OCI-M1 (cell line): ENCODE measurements at places on chromosomes 13 and 19.

- DNase-seq, result no peak
Observed at GRCh38 chr19:41455936-41456335, 13.0 kb downstream of the ERICH4 start.

- no peak for DNase-seq
Observed at GRCh38 chr13:90321281-90321931, 1026.1 kb upstream of the MIR17HG start.

- no peak for DNase-seq
Observed at GRCh38 chr13:111622051-111622531, 301.6 kb downstream of the TEX29 start.

- DNase-seq, result no peak
Observed at GRCh38 chr13:30331331-30331771, 24.0 kb upstream of the KATNAL1 start.

DNA sequence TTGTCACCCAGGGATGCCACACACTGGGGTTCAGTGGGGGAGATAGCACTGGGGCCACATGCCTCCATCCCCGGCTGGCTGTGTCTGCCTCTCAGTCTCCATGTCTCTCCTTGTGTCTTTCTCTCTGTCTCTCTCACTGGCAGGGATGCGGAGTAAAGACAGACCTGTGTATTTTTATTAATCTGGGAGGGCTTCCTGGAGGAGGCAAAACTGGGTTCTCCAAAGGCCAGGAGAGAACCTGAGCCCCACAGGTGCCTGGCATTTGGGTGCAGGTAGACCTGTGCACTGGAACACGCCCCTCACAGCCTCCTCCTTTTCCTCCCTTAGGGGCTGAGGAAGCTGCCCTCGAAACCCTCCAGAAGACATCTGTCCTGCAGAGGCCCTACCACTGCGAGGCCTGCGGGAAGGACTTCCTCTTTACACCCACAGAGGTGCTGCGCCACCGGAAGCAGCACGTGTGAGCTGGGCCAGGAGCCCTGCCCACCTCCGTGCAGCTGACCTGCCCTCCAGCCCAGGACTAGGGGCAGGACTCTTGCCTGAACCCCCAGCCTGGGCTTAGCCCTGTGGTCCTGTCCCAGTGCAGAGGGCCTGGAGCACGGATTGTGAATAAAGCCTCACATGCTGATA, 32.7 kb downstream of the DHX34 start:
- DNase-seq, result no peak

DNA sequence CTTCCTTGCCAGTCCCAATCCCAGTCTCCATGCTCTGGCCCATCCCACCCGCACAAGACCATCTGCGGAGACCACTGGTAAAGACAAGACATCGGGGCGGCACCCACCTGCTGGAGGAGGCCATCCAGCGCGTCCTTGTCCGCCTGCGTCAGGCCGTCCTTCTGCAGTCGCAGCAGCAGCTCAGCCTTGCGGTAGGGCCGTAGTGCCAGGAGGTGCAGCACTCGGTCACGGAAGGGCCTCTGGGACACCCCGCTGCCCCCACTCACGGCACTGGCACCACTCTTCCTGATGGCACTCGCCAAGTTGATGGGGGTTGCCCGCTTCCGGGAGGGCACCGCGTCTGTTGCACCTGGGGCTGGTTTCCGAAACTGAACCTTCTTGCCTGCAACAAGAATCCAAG, 23.5 kb upstream of the ISYNA1 start:
- DNase-seq, result no peak

DNA sequence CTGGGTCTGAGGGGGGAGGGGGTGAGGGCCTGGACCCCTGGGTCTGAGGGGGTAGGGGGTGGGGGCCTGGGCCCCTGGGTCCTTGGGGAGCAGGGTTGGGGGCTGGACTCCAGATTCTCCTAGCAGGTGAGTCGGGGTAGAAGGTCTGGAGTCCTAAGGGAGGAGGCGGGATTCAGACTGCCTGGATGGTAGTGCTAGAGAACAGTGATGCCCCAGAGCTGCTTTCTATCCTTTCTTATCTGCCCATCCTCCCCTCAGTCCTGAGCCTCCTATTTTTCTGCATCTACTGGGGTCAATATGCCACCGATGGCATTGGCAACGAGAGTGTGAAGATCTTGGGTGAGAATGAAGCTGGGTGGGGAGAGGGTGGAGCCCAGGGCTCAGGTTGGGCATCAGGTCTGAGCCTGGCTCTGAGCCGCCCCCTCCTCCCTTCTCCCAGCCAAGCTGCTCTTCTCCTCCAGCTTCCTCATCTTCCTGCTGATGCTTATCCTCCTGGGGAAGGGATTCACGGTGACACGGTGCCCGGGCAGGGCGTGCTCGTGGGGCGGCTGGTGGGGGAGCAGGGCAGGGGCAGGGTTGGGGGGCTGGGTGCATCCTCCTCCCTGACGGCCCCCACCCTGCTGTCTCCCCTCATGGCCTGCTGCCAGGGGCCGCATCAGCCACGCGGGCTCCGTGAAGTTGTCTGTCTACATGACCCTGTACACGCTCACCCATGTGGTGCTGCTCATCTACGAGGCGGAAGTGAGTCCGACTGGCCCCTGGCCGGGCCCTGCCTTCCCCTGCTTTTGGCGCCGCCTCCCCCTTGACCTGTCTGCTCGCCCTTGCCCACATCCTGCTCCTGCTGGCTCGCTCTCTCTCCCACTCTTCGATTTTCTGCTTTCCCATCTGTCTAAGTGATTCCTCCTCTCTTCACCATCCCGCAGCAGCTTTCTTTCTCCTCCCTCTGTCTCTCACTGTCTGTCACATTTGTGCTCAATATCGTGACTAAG, 3.4 kb downstream of the TMEM145 start:
- DNase-seq, result peak; percentile 89

- peak; percentile 16 for DNase-seq
Observed at GRCh38 chr13:112686364-112686763, 3.5 kb upstream of the ATP11A start.
